CD8-positive, alpha-beta memory T cell (primary cell): ENCODE measurements at places on chromosomes 16 and 17. TPM values are rescaled to one million over a fixed set of nuclear protein-coding genes. Genes with fewer than 3 reads are reported as not detected.

DNA sequence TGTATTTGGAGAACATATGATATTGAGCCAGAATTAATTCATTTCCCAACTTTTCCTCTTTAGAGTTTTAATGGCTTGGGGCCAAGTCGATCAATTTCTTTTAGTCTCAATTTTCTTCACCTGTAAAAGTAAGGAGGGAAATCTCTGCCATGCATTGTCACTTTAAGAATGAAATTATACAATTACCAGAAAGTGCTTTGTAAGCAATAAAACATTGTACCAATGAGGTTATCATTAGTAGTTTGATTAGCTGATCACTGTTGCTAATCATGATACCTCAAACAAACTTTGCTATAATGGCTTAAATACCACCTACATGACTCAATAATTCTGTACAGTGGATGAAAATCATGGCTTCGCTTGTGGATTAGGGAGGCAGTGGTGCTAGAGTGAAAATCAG is 1525.8 kb upstream of the GOT2 start:
- DNase-seq: no peak

Gene USP10
- total RNA-seq: 143 TPM

Gene HGS
- total RNA-seq: 122 TPM

DNA sequence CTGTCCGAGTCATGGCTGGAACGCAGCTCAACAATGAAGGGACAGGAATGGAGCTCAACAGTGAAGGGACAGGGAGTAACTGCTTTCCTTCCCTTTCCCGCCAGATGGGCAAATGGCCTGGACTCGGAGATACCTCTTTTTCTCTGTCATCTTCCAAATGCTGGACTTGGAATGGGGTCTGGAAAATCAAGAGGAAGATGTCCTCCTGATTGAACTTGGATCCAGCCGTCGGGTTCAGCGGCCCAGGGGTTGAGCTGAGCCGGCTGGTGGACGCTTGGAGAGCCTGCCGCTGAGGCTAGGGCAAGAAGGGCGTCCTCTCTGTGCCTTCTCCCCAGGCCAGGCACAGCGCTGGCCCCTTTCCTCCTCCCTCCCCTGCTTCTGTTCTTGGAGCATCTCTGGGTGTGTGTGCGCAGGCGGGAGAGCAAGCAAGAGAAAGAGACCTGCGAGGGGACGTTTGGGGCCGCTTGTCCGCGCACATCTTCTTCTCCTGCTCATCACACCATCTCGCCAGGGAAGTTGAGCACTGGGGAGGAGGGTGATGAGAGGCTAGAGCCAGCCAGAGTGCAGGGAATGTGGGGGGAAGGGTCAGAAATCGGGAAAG is 6.6 kb downstream of the NEUROD2 start:
- DNase-seq: no peak
